ENCODE measurements at places on chromosomes 11 and 22.

GRCh38 chr11:19828382-19829108 is 115.9 kb downstream of the NAV2 start:
- no peak for DNase-seq

DNA sequence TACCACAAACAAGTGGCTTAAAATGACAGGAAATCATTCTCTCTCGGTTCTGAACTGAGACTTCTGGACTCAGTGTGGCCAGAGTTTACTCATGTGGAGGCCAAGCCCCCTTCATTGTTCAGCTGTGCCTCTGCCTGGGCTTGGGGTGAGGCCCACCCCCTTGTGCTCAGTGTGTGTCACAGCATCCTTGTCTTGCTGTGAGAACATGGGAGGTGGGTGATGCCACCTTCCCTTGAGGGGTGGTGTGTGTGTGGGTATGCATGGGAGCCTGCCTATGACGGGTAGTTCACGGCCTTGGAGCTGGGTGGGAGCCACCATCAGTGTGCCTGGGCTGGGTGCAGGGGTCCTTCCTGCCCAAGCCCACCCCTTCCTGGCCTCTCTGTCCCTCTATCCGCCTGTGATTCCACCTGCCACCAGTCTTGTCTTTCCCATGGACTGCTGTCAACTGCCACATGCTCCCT is 101.7 kb downstream of the MORC2 start:
- DNase-seq = no peak

DNA sequence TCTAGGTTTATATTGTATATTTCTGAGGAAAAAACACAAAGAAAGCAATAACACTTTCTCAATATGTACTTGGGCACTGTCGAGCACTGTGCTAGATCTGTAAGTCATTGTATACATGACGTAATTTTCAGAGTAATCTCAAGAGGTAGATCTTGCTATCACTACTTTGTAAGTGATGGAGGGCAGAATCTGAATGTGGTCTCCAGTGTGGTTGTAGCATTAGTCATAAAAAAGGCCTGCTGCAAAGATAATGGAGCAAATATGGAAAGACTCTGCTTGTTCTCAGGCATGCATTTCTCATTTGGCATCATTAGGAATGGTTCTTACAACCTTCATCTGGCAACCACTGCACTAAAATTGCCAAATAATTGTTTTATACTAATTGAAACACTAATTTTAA is 419.8 kb upstream of the CCDC179 start:
- DNase-seq = peak; percentile 19

- peak; percentile 63 for DNase-seq
Observed at GRCh38 chr22:25697181-25697664, 44.8 kb upstream of the MYO18B start.

DNA sequence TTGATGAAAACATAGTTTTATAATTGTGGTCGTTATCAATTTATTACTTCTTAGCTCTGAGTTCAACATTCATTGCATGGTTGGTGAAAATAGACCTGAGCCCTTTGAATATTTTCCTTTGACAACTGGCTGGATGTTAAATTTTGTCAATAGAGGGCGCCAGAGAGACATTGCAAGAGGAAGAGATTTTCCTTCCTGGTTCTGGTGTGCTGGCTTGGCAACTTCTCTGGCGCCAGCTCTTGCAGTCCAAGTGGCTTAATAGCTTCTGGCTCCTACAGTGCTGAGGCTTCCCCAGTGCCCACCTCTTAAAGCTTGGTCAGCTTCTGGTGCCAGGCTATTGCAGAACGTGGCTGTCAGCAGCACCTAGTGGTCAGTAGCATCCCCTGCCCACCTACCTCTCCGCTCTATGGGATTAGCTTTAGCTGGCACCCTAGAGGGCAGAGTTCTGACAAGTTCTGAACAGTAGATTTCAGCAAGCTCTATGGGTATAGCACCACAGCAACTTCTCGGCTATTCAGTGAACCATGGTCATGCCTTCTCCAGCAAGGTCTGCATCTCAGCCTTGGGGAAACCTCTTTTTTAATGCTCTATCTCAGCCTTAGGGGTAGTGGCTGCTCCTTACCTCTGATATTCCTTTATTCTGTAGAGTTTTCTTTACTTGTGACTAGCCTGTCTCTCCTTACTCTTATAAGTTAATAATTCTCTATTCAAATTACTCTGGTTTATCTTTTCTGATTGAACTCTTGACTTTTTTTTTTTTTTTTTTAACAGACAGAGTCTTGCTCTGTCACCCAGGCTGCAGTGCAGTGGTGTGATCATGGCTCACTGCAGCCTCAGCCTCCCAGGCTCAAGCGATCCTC is 59.4 kb downstream of the ACER3 start:
- DNase-seq = peak; percentile 85

DNA sequence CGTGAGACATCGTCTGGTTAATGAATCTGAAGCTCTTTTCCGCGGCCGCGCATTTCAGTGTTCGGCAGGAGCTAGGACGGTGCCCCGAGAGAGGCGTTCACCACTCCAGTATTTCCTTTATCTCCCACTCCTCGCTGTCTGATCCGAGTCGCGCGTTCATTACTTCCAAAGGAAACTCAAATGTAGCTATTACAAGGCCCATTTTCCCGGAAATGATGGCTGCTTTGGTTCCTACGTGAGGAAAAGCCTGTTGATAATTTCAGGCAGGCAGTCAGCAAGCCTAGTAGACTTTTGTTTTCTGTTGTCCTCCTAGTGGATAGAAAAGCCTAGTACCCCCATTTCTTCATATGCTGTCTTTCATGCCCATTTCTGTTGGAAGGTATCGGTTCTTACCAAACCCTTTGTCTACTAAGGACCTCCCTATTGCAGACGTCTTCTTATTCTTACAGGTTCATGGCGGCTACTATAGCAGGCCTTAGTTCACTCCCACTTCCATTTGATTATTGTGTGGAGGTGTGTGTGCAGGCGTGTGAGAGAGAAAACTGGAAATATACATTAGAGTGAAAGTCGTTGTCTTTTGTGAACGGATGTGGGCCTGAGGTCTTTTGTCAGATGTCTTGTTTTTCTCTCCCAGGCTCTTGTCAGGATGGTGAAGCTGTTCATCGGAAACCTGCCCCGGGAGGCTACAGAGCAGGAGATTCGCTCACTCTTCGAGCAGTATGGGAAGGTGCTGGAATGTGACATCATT is 737 bp downstream of the RBM4 start:
- DNase-seq = no peak

- no peak for DNase-seq
Observed at GRCh38 chr11:64959498-64959897, 12.4 kb downstream of the MAJIN start.

DNA sequence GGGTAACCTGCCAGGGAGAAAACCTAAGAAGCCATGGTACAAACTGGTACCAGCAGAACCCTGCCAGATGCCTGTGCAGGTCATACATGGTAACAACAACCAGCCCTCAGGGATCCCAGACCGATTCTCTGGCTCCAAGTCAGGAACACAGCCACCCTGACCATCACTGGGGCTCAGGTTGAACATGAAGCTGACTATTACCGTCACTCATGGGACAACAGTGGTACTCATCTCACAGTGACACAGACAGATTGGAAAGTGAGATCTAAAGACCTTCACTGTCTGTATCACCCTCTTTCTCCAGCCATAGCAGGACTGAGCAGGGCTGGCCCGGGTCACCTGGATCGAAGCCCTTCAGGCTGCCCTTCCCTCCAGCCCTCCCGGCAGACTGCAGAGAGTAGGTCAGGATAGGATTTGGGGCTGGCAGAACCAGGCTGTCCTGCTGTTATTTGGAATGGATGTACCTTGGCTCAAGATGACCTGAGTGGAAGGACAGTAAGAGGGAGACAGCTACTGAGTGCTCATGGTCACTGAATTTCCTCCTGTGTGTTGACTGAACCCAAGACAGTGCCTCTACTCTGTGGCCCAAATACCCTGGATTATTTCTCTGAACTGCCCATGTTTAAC is 94.7 kb downstream of the GGTLC2 start:
- no peak for DNase-seq

GRCh38 chr11:66718320-66718971 is 10.6 kb downstream of the SPTBN2 start:
- DNase-seq = no peak

DNA sequence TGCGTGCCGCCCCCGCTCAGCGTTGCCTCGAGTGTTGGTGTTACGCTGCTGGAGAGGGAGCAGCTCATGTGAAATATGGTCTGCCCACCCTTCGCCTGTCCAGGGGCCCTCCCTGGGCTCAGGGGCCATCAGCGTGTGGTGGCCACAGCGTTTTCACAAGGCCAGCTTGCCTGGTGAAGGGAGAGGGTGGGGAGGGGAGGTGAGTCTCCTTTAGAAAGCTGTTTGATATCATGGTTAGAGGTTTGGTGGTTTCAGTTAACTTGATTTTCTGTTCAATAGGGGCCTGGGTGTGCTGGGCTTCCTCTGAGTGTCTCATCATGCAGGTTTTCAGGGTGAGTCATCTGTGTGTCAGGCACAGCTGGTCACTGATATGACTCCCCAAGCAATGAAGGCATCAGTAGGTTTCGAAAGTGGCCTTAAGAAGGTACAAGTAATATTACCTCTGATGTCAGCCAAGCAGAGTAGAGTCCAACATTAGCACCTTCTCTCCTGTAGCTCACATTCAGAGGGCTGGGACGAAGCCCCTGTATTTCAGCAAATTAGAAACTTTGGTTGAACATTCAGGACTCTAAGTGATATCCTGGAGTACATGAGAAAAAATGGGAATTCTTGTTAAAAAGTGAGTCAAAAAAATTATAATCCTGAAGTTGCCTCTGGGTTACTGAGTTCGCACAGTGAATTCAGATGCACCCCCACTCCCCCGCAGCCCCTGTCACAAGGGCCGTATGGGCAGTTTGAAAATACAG is 172.5 kb downstream of the TBC1D22A start:
- peak; percentile 78 for DNase-seq

DNA sequence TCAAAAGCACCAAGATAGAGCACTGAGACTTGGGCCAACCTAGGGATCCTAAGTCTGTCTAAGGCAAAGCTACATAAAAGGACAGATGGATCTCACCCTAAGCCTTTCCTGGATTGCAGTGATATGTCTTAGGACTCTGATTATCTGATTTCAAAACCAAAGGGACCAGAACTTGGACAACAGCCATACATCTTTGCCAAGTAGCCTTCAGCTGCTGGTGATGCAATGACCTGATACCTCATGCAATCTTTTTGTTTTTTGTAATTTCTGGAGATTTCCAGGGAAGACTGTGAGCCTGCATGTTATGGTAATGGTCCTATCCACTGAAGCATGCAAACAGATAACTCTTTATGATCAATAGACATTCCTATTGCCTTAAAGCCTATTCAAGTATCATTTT is 230.4 kb upstream of the MTNR1B start:
- no peak for DNase-seq

GRCh38 chr11:15972838-15973237 is 383.5 kb downstream of the SOX6 start:
- no peak for DNase-seq

- no peak for DNase-seq
Observed at GRCh38 chr11:103618528-103618927, 417.9 kb upstream of the DDI1 start.

GRCh38 chr22:46405901-46406300 is 70.4 kb downstream of the TRMU start:
- DNase-seq = peak; percentile 12

DNA sequence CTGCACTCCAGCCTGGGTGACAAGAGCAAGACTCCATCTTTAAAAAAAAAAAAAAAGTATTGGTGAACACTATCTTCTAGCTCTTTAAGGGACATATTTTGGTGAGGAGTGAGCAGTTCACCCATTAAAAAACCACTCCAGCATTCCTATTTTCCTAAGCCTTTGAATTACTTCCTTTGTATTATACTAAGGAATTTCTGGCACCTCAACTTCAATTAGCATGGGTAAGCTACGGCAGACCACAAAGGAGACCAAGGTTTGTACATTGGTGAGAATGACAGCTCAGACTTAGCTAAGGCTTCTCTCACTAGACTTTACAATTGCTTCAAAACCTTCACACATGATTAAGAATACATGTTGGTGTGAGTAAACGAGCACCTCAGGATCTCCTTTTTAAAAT is 57.0 kb upstream of the BIRC3 start:
- DNase-seq = peak; percentile 81

- no peak for DNase-seq
Observed at GRCh38 chr22:38872831-38873248, 824 bp upstream of the CBX6 start.

- DNase-seq = no peak
Observed at GRCh38 chr22:40518840-40519239, 117.7 kb downstream of the MRTFA start.

- no peak for DNase-seq
Observed at GRCh38 chr11:65124480-65125196, 2.5 kb downstream of the MRPL49 start.

GRCh38 chr11:105265845-105266244 is 126.3 kb upstream of the CARD18 start:
- DNase-seq = no peak

- no peak for DNase-seq
Observed at GRCh38 chr11:14112721-14113120, 150.2 kb downstream of the SPON1 start.

GRCh38 chr11:58060535-58060934 is 29.8 kb downstream of the OR6Q1 start:
- DNase-seq = no peak

- no peak for DNase-seq
Observed at GRCh38 chr22:25509374-25509791, 55.1 kb upstream of the GRK3 start.

GRCh38 chr22:19757985-19758895 is 2.3 kb upstream of the TBX1 start:
- DNase-seq = no peak

DNA sequence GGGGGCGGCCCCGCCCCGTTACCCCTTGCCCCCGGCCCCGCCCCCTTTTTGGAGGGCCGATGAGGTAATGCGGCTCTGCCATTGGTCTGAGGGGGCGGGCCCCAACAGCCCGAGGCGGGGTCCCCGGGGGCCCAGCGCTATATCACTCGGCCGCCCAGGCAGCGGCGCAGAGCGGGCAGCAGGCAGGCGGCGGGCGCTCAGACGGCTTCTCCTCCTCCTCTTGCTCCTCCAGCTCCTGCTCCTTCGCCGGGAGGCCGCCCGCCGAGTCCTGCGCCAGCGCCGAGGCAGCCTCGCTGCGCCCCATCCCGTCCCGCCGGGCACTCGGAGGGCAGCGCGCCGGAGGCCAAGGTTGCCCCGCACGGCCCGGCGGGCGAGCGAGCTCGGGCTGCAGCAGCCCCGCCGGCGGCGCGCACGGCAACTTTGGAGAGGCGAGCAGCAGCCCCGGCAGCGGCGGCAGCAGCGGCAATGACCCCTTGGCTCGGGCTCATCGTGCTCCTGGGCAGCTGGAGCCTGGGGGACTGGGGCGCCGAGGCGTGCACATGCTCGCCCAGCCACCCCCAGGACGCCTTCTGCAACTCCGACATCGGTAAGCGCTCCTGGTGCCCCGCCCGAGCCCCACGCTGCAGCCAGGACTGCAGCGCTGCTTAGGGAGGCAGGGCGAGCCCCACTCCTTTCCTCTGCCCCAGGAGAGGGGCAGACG is at the start of gene TIMP3:
TIMP3 (plus strand) TSS at position 169 of the 700 bp plus-strand sequence; CDS start at position 466, 297 bp downstream.
- peak; percentile 19 for DNase-seq

GRCh38 chr11:94120946-94121345 is 7.7 kb upstream of the PANX1 start:
- DNase-seq = peak; percentile 32

- no peak for DNase-seq
Observed at GRCh38 chr22:46907241-46908215, 145.1 kb downstream of the TBC1D22A start.

- DNase-seq = no peak
Observed at GRCh38 chr11:104254347-104254746, 90.4 kb upstream of the PDGFD start.

Measured in astrocyte of the cerebellum (primary cell).